ENCODE measurements at places on chromosomes 4 and X. TPM values are rescaled to one million over a fixed set of nuclear protein-coding genes. Genes with fewer than 3 reads are reported as not detected.

Gene SPATA4
- total RNA-seq = not detected

DNA sequence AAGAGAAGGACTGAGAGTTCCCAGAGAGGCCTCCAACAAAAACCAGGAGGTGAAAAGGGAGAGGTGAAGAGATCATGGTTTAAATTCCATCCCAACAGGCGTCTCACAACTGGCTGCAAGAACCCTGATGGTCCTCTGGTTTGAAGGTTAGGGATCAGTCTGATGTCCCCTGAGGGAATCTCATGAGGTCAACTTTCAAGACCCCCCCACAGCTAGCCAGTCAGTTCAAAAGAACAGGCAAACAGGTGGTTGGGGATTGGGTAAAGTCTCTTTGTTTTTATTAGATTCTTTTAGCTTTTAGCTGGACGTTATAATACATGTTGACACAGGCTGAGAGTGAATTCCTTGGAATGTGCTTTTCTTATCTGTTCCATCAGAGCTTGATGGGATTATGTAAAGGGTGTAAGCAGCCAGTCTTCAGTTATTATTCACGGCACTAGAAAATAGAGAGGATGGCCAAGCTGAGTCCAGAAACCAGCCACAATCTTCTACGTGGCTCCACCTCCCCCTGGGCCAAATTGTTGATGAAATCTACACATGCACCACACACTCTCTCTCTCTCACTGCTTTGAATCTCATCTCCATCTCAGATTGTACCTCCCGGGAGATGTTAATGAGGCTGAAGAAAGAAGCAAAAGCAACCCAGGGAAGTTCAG is 20.8 kb downstream of the ENPP6 start:
- DNase-seq = no peak

Gene ASMT
- total RNA-seq = 1.4 TPM

DNA sequence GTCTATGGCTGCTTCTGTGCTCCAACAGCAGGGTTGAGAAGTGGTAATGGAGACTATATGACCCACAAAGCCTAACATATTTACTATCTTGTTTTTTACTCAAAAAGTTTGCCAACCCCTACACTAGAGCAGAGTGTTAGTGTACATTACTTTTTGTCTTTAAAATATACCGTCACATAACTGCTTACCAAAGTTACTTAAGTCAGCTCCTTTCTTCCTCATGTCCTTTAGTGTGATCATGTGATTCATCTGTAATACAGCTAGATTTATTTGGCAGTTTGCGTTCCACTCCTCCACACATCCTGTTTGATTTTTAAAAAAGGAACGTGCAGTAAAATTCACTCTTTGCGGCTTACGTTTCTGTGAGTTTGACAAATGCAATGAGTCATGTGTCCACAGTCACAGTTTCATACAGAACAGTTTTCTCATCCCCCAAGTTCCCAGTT is 162.4 kb upstream of the GPRIN3 start:
- no peak for DNase-seq

Gene ATOH1
- 0.61 TPM for total RNA-seq

DNA sequence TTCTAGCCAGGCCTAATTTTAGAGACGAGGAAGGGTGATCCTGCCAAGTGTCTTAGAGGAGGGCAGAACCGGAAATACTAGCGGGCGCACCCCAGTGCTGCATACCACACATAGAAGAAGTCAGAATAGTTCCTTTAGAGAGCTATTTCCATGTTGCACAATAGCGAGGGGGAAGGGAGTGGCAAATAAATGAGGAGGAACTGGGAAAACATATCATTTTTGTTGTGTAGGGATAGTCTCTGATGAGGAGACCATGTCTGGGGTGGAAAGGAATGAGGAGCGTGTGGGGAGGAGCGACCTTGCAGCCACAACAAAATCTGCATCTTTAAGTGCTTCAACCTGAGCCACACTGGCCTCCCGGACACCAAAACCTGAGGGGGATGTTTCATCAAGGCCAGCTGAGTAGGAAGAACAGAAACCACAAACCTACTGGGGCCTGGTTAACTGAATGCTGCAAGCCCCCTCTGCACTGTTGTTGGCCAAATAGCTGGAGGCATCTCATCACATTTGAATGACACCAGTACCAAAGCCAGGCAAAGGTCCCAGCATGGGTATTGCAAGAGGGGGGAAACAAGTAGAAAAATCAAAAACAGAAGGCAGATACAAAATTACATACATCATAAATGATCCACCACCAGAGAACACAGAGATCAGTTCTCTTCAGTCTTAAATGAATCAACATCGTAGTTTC is 26.7 kb upstream of the C1QTNF7 start:
- DNase-seq = no peak

DNA sequence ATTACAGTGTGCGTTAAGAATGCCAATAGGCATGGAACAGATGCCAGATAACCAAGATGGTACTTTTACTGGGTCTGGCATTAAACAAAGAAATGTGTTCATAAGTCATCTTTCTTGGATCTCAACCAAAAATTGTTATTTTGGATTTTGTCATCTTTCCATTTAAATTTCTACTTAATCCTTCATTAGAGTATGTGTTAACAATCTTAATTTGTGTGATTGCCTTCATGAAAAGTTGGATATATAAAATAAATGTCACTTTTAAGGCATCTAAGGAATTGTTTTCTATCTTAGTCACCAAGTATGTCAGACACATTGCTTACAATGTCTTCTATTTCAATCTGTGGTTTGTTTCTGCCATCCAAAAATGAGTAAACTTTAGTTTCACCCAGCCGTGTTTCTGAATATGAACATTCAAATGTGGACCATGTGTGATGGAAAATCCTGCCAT is 87.5 kb downstream of the PALLD start:
- no peak for DNase-seq

Gene MAP3K15
- 2.1 TPM for total RNA-seq

GRCh38 chr4:144202081-144202480 is 61.6 kb upstream of the GYPA start:
- no peak for DNase-seq

- DNase-seq = no peak
These were observed 171.2 kb downstream of the TMA16 start for GRCh38 chr4:163665521-163666331.

GRCh38 chr4:106762666-106763443 is 273.3 kb downstream of the DKK2 start:
- no peak for DNase-seq

DNA sequence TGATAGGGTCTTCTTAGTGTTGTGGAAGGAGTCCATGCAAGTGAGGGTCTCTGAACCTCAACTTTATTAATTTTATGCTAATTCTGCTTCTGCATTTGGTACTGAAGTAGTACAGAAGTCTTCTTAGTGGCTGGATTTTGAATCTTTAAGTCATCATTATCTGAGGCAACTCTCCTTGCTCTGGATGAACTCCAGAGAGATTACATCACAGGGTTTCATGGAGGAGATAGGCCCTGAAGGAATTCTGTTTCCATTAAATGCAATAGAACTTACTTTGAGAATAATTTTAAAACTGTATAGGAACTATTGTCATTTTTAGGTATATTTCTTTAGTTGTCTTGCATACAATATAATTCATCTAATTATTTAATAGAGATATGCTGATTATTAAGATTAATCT is 451.2 kb downstream of the FAT4 start:
- no peak for DNase-seq

DNA sequence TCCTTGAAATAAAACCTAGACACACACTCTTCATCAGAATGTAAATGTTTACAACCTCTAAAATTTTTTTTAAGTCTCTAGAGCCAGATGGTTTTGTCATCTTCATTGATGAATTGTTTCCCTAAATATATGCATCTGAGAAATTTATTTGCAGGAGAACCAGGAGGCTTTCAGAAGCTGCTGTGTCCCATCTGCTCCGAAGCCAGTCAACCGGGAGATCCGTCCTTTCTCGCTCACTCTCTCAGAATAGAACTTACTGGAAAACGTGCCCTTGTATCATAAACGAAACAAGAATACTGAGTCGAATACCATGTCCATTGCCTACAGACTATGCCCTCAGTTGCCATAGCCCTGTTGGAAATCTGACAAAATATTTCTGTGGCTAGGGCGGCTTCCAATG is 103.5 kb downstream of the SLC34A2 start:
- no peak for DNase-seq

- DNase-seq = no peak
These were observed 12.9 kb upstream of the RAB33B start for GRCh38 chr4:139441029-139441428.

- DNase-seq = no peak
These were observed 36.9 kb downstream of the CTBP1 start for GRCh38 chr4:1211891-1212545.

GRCh38 chr4:13938299-13938698 is 310.8 kb upstream of the BOD1L1 start:
- DNase-seq = no peak

All from H1 (cell line).